ENCODE measurements at places on chromosomes 2 and 18.

GRCh38 chr2:230984393-230985220 is 11.3 kb upstream of the SPATA3 start:
- no peak for DNase-seq

DNA sequence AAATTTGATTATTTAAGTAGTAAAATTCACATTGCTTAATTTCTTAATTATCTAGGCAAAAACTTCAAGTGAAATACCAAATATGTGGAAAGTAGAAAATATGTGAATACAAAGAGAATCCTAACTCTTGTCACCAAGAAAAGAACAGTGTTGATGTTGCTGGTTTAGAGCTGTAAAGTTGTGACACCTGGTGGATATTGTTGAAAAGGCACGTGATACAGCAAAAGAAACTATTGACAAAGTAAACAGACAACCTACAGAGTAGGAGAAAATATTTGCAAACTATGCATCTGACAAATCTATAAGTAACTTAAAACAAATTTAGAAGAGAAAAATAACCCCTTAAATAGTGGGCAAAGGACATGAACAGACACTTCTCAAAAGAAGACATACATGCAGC is 25.6 kb upstream of the ZC3H15 start:
- peak; percentile 9 for DNase-seq

DNA sequence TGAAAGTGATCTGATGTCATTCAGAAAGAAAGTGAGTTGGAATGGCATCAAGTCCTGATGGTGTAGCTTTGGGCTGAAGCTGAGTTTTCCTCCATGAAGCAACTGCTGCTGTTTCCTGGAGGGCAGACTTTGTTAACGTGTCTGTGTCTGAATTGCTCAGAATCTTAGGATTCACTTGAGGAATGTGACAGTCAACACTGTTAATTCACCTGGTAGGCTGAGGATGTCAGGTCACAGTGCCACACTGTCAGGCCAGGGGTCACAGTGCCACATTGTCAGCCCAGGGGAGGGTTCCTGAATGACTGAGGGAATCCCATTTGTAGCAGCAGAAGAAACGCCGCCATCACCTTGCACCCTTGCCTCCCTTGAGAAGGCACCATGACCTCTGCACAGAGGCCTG is 39.4 kb downstream of the LYPD6B start:
- no peak for DNase-seq

GRCh38 chr2:120867290-120868241 is 131.9 kb downstream of the GLI2 start:
- DNase-seq: peak; percentile 64

DNA sequence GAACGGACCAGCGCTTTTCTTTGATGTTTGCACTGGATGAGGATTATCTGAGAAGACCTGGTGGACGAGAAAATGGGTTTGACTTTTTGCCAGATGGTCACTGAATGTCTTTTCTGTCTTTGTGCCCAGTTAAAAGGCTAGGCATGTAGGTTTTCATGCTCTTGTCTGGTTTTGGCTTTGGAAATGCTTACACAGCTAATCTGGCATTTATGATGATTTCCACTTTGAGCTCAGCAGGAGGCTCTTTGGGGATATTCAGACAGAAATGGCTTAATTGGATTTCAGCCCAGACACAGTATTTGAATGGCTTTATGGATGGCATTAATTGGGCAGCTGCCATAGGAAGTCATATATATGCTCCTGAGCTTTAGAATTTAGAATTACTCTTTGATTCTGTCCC is 59.6 kb downstream of the NCK2 start:
- DNase-seq: no peak

DNA sequence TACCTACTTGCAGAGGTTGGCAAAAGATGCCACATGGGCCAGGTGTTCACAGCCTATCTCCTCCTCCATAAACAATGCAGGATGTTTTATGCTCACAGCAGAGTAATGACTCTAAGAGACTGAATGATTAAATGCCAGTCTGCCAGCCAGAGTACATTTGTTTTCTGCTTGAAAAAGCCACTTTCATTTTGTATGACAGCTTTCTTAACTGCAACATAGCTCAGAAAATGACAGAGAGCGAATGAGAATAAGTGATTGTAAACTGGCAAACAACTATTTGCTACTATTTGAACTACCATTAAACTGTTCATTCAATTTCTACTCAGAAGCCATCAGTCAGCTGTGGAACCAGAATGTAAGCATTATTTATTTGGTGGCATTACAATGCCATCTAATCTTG is 50.6 kb upstream of the DCC start:
- no peak for DNase-seq

- DNase-seq: no peak
These were observed 580.5 kb upstream of the NRXN1 start for GRCh38 chr2:51612387-51612786.

DNA sequence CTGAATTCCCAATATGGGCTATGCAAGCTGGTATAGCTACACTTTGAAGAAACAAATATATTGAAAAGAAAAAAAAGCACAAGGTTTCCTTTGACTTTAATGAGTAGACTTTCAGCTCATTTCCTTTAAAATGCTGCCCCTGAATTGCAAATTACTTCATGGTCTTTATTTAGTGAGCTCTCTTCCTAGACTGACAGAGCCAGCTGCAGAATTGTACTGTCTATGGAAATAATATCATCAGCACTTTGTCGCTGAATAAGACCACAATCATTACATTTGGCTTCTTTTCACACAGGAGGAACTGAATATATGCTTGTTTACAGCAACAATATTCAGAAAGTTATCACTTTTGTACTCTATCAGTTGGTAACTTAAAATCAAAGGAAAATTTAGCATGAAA is 41.7 kb downstream of the ARL5A start:
- DNase-seq: no peak

- no peak for DNase-seq
These were observed 8.0 kb downstream of the ZEB2 start for GRCh38 chr2:144511937-144512336.

- DNase-seq: no peak
These were observed 200.8 kb downstream of the TTC32 start for GRCh38 chr2:19700861-19701585.

DNA sequence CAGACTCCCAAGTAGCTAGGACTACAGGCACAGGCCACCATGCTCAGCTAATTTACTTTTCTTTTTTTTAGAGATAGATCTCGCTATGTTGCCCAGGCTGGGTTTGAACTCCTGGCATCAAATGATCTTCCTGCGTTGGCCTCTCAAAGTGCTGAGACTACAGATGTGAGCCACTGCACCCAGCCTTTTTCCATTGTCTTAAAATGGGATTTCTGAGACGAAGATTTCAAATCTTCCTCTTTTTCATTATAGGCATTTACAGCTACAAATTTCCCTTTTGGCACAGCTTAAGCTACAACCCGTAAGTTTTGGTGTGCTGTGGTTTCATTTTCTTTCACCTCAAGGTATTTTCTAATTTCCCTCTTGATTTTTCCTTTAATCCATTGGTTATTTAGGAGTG is 8.6 kb downstream of the GNLY start:
- DNase-seq: no peak
